ENCODE measurements at places on chromosomes 2 and 18.

DNA sequence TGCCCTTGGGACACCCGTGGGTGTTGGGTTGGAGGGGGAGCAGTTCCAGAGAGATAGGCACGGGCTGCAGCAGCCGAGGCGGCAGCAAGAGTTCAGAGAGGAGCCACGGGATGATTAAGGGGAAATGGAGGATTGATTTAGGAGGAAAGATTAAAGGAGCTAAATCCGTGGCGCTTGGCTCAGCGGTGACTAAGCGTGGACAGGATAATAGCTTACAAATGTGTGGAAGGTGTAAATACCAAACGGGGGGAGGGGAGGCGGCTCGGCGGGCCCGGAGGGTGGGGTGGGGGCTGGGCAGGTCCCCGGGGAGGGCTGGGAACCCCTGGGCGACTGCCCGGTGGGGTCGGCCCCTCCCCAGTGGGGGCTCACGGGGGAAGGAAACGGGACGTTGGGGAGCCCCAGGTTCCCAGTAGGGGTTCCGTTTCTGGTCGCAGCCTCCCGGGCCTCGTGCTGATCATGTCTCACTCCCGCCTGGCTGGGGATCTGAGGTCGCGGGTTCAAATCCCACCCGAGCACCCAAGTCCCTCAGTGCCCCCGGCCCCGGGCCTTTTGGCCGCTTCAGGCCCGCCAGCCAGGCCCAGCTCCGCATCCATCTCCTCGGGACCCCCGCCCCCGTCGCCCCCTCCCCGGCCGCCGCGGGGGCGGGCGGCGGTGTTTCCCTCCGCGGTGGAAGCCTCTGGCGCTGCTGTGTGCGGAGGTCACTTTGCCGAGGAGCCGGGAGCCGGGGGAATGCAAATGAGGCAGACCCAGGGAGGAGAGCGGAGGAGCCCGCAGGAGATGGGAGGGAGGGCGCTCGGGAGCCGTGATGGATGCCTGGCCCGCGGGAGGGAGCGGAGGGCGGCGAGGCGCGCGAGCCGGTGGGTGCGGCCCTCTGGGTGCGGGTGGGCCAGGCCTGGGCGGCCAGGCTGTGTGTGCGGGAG, 8.1 kb downstream of the ASIC4 start:
- no peak for DNase-seq

- DNase-seq: no peak
Measured at GRCh38 chr2:36376319-36376765, 20.8 kb downstream of the CRIM1 start.

- DNase-seq: no peak
Measured at GRCh38 chr18:79900610-79901570, 50.6 kb downstream of the SLC66A2 start.

- no peak for DNase-seq
Measured at GRCh38 chr2:223180463-223180862, 128.5 kb downstream of the KCNE4 start.

- DNase-seq: peak; percentile 22
Measured at GRCh38 chr2:10036095-10036884, 7.1 kb upstream of the KLF11 start.
